ENCODE measurements at places on chromosomes 12 and 14.

DNA sequence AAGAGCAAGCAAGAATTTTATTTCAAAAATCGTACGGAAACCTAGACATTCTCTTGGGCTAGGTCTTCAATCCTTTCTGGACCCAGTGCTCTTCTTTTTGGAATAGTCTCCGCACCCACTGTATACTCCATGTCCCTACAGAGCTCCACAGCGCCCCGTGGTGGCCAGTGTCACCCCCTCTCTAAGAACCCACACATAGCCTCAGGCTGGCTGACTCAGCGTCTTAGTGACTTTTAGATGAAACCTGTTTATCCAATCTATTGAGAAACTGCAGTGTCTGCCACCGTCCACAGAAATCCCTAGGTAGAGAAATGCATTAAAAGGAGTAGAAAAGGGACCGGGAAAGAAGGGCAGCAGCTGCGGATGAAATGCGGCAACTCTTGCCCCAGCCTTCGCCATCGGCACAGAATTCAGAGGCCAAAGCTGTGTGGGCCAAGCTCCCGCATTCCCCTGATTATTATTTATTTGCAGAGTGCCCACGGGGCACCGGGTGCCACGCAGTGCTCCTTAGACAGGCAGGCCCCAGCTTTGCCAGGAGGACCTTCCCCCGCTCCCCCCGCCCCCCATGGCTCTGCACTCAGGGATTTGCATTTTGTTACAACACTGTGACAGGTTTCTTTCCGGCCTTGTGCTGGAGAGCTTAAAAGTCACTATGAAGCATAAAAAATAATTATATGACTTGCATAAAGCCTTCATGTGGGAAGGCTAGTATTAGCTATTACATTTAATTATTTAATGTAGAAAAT, 170.1 kb upstream of the FKBP4 start:
- DNase-seq: no peak

- DNase-seq: no peak
Measured at GRCh38 chr14:71362282-71362681, 455.0 kb downstream of the PCNX1 start.

DNA sequence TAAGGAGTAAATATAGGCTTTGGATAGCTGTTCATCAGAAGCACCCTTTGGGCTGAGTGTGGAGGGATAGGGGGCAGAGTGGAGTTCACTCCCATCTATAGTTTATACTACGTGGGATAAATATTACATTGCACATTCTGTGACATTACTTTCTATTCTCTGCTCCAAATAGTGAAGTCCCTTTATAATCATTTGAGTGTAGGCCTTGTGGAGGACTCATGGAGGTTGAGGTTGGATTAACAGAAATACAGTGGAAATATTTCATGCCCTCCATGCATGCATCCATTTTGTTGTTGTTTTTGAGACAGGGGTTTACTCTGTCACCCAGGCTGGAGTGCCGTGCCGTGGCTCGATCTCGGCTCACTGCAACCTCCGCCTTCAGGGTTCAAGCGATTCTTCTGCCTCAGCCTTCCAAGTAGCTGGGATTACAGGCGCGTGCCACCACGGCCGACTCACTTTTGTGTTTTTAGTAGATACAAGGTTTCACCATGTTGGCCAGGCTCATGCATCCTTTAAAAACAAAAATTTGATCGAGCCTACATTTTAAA, 1.4 kb downstream of the CHPT1 start:
- DNase-seq: no peak

GRCh38 chr14:74649167-74649566, 37.1 kb upstream of the LTBP2 start:
- no peak for DNase-seq

- DNase-seq: no peak
Measured at GRCh38 chr12:121937654-121938053, 19.3 kb downstream of the CFAP251 start.

DNA sequence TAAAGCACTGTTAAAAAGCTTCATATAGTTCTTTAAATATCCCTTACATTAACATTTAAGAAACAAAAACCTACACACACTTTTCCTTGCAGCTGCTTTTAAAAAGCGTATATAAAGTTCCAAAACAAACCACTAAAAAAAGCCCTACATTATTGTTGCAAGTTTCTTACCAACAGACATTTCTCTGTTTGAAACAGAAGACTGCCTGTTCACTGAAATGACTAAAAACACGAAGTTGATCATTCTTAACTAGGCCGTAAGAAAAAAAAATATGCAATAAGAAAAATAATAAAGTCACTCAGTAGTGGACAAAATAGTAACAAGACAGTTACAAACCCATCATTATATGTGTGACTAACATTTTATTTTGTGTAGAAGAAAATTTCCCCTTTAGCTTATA, 37.3 kb downstream of the KIF21A start:
- DNase-seq: no peak

DNA sequence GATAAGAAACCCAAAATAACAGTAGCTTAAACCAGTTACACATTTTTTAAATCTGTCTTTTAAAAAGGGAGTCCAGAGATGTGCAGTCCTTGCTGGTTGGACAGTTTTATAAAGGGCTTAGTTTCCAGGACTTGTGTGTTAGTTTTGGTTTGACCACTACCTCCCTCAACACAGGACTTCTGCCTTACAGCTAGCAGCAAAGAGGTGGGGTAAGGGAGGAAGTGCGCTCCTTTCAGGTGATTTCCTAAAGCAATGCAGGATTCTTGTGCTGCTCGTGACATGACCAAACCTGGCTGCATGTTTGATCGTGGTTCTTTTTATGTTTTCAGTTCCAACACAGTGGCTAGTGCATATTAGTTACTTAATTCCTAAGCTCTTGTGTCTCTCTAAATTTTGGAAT, 266.2 kb downstream of the TMTC2 start:
- no peak for DNase-seq

- no peak for DNase-seq
Measured at GRCh38 chr14:54877015-54877702, 25.5 kb downstream of the GCH1 start.

DNA sequence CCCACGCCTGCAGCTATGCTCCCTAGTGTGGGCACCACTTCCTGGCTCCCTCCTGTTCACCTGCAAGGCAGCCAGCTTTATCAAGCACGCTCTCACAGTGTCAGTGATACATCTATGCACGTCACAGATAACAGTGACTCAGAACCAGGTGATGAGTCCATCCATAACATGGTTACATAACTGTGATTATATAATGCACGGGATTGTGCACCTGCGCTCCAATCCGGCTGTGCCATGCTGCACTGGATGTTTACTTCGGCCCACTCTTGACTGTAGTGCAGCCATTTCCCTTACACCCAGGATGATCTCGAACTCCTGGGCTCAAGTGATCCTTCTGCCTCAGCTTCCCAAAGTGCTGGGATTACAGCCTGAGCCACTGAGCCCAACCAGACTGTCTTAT, 38.4 kb upstream of the CEP83 start:
- DNase-seq: no peak

DNA sequence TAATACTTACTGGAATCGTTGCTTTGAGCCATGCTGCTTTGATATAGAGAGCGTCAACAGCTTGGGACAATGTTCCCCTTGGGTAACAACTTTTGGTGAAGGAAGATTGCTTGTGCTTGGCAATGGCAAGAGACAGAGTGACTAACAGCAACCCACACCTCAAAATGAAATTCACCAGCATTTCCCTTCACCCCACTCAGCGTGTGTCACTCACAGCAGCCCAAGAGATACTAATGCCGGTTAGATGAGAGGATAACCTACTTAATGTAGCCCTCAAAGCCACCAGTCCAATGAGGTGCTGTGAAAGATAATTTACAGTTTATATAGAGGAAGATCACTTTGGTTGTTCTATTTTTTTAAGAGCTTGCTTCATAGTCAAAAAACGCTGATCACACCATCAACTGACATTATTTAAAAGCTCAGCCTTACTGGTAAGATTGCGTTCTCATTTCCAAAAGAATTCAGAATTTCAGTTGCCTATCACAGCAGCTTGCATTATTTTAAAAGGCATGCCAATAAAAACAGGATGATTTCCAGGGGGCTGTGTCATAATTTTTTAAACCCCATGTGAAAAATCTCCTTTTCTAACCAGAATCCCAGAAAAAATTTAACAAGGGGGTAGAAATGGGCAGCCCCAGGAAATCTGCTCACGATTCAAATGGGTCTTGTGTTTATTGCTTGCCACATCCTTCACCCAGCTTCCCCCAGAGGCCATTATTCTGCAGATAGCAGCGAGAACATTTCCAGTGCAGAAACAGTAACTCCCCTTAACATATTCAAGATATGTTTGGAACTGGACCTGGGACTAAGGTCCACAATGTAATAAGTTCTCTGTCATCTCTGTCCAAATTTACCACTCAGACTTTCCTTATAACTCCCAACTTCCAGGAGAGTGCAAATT, at the start of gene IL26:
Gene IL26, minus strand, starts transcription at position 235 of the 901 bp plus-strand sequence. Its CDS starts 54 bp downstream, at position 181.
- DNase-seq: no peak

- peak; percentile 81 for DNase-seq
Measured at GRCh38 chr14:90383731-90384542, 12.9 kb upstream of the CALM1 start.

- no peak for DNase-seq
Measured at GRCh38 chr14:104872469-104873341, 7.6 kb downstream of the CEP170B start.

DNA sequence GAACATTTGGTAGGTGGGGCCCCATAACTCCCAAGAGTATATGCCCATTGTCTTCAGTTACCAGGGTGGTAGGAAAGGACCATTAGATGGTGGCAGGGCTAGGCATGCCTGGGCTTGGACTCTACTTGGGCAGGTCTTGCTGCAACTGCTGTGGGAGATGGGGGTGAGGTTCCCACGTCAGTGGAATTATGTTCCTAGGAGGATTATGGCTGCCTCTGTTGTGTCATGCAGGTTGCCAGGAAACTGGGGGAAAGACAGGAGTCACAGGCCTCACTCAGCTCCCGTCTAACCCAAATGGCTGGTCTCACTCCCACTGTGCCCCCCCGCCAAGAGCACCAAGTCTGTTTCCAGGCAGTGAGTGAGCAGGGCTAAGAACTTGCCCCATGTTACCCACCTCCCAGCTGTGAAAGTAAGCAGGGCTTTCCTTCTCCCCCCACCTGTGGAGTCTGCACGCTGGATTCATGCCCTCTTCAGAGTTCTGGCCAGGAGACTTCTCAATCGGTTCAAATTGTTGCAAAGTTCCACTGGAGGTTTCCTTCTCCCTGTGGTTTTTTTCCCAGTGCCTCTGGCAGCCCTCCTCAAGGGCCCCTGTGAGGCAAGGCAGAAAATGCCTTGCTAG, 337.5 kb downstream of the CCDC91 start:
- no peak for DNase-seq

- no peak for DNase-seq
Measured at GRCh38 chr14:105861985-105862465, 335.6 kb downstream of the TMEM121 start.

DNA sequence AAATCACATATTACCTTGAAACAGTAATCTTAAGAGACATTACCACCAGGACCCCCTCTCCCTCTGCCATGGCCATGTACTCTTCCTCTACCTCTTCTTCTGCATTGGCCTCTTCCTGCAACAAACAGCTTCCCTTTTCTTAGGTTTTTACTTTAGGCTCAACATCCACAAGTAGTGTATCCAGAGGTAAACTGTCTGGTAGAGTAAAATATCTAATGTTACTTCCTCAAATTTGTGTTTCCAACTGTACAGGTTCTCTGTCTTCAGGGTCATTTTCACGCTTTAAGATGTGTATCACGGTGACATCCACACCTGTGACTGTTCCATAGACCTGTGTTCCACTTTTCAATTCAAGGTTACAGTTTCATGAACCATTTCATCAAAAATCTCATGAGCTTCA, 13.4 kb downstream of the CDK17 start:
- no peak for DNase-seq

DNA sequence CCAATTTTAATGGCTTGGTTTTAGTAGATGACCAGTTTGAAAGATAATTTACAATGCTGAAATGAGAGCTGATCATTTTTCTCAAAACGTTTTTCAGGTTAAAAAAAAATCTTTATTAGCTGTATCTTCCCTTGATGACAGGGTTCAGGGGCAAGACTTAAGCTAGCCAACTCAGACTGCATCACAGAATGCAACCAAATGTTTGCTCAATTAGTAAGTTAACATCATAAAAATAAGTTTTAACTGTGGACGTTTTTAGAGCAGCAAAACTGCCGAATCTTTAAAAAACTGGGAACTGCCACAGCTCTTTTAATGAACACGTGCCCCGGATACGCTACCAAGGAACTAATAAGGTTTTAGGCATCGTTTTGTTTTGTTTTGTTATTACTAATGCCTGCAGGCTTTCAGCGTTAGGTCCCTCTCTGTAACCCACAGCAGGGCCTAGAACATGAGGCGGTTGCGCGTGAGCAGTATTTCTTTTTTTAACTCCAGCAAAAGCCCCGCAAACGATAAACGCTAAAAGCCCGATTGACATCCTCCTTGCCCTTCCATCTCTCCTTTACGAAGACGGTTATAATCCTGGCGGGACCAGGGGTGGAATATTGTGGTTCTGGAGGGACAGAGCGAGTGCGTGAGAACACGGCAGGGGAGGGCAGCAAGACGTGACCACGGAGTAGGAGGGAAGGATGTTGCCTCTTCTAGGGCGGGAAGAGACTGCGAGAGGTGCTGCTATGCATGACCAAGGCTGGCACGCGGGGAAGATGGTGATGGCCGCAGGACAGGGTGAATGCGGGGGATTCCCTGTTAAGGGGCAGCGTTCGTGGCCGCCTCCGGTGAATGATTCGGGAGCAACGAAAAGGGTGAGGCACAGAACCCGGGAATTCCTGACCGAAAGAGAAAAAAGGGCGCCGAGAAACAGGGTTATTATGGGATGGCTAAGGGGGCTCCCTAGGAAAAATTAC, 652 bp downstream of the SUPT16H start:
- peak; percentile 31 for DNase-seq

GRCh38 chr12:116610971-116611541, 51.9 kb downstream of the MAP1LC3B2 start:
- DNase-seq: no peak

DNA sequence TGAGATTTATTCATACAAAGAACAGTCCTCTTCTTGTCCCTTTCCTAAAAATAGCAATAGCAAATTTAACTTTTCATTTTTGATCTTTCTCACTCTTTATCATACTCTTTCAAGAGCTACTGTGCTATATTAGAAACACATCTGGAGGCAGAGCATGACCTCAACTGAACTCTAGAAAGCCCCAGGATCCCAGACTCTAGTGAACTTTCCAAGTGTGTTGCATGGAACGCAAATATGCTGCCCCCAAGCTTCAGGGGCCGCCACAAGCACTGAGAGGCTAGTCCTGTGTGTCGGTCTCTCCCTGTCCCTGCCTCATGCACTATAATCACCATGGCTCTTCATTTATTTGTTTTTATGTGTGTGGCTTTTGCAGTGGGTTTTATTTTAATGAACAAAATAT, 38.7 kb upstream of the ZNF641 start:
- DNase-seq: no peak

GRCh38 chr12:101829639-101830366, 956 bp downstream of the GNPTAB start:
- no peak for DNase-seq

- DNase-seq: no peak
Measured at GRCh38 chr12:98420461-98420860, 94.9 kb upstream of the TMPO start.
